Ecto neural progenitor cell (in vitro differentiated cells): ENCODE measurements at places on chromosomes 3 and 15.

- DNase-seq = no peak
These were observed 195.4 kb downstream of the RAP2B start for GRCh38 chr3:153357436-153357835.

- DNase-seq = no peak
These were observed 18.8 kb downstream of the BLM start for GRCh38 chr15:90735923-90736322.

DNA sequence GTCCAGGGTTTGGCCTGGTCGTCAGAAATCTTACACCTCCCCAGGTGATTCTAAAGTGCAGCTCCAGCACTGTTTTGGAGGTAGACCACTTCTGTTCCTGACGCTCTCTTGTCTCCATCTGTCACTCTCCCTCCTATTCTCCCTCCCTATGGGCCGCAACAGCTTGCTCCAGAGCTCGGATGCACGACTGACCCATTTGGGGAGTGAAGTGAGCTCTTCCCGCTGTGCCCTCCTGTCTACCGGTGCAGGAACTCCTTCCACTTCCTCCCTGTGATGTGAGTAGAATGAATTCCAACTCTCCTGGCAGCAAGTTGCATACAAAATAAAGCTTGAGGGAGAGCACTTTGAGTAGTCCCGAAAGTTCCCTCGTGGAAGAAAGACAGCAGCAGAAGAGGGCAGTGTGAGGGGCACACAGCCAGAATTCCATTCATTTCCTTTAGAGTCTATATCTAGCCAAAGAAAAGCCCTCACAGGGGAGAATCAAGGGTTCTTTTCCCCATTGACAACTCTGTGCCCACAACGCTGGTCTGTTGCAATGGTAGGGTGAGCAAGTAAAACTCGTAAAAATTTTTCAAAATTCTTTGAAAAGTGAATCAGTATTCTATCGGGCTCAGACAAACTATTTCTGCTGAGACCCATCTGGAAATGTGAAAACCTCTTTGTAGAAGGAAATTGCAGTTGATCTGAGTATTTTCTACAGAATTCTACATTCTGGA, 39.9 kb upstream of the BDH1 start:
- no peak for DNase-seq

DNA sequence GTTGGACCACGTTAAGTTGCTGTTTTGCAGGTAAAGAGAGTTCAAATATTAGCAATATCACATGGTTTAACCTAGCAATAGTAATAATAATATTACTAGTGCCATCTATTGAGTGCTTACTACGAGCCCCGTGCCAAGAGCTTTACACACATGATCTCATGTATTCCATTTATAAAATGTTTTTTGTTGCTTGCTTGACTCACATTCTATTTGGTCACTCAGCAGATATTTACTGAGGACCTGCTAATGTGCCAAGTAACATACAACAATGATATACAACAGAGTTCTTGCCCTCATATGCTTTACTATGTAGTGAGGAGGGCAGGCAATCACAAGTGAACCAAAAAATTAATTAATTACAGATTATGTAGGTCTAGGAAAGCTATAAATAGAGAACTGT, 36.7 kb downstream of the CTDSPL start:
- no peak for DNase-seq

- DNase-seq = no peak
These were observed 714 bp downstream of the ECT2 start for GRCh38 chr3:172751175-172751704.

DNA sequence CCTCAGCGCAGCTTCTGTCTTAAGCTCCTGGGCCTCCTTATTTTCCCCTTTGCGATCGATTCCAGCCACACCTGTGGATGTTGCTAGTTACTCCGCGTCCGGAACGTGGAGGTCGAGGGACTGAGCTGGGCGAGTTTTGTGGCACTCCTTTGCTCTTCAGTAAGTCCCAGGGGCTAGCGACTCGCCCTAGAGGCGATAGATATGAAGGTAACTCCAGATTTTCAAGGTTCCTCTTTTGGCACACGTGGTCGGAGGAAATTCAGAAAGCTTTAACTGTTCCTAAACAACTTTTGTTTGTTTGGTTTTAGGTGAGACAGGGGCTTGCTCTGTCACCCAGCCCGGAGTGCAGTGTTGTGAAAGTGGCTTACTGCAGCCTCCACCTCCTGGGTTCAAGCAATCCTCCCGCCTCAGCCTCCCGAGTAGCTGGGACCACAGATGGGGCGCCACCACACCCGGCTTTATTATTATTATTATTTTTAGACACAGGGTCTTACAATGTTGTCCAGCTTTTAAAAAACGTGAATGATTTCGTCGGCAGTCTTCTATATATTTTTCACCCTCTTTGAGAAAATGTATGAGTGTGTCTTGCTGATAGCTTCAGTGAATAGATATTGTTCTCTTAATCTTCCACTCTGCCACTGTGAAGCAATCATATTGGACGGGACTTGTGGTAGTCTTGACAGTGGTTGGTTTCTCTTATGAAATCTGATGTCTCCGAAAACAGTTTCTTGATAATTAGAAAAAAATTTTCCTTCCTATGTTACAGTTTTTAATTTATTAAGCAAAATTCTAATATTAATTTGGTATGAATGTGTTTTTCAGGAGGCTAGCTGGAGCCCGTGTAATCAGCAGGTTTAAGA, 785 bp downstream of the MFSD1 start:
- no peak for DNase-seq

GRCh38 chr3:13349823-13350222, 70.3 kb downstream of the NUP210 start:
- no peak for DNase-seq

DNA sequence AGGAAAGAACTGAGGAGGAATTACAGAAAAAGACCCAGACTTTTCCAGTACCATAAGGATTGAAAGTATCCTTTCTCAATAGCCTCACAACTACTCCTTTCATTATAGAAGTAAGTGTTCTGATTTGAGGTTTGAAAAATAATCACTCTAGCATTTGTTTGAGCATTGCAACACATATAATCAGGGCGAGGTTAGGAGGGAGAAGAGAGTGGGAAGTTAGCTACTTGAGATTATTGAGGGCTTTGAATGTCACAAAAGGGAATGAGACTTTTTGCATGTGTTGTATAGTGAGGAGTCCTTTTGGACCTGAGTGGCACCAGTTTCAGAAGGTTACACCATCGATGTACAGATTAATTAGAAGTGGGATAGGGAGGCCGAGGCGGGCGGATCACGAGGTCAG, 65.2 kb upstream of the TNIK start:
- no peak for DNase-seq

DNA sequence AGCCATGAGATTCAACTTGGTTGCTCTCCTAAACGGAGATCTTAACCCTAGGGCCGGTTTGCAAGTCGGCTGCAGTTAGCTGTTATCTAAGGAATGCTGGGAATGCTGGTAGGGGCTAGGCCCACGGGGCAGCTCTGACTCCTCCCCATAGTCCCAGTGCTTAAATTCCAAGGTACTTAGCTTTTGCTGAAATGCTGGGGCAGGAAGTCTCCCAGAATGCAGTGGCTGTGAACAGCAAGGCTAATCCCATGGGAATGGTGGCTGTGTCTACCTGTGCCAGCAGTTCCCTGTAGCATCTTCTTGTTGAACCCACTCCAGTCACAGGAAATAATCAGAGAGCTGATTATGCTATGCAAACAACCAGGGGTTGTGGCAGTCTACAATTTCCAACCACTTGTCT, 102.5 kb upstream of the TJP1 start:
- peak; percentile 78 for DNase-seq
